ENCODE measurements at places on chromosomes 7 and 10.
A peak's percentile ranks its signal among the peaks of the same experiment; 100 is the strongest.

- no peak for DNase-seq
Observed at GRCh38 chr10:42982891-42983506, 93.9 kb upstream of the RET start.

GRCh38 chr7:69820479-69821192, 222.4 kb downstream of the AUTS2 start:
- DNase-seq, result no peak

GRCh38 chr7:131327049-131327625, 539 bp upstream of the MKLN1 start:
- peak; percentile 13 for DNase-seq

- DNase-seq, result no peak
Observed at GRCh38 chr7:35781767-35782515, 18.9 kb upstream of the SEPTIN7 start.

DNA sequence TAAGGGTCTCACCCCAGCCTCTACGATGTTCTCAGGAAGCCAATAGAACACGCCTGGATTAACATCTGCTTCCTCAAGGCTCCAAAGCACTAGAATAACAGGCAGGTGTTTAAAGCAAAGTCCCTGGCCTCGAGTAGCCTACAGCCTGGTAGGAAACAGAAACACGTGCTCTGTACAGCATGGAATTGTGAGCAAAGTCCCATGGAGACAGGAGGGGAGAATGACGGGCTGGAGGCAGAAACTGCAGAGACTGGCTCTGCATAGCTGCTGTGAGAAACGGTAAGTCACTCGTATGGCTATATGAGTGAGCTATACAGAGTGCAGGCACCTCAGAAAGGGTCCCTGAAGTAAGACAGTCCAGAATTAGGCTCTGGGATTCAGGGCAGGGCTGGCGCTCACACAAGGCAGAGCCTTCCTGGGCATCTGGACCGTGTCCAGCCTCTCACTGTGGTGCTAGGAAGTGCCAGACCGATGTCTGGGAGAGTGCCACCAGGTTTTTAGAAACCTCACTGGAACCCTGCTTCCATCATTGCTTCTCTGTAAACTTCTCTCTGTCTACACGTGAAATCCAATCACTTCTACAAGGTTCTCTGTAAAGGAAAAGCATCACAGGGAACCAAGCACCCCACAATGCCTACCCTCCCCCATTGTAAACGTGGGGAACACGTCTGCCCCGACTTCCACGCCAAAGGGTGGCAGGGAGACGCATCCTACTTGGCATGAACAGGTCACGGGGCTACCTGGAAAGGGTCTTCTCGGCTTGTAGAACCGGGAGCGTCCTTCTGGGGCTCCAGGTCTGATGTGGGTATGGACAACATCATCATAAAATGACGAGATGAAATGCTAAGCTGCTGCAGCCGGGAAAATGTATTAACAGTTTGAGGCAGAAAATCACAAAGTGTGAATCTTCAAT, 38.8 kb upstream of the SHH start:
- no peak for DNase-seq

GRCh38 chr7:122651451-122651850, 47.5 kb downstream of the RNF133 start:
- DNase-seq, result no peak

Data from T-helper 1 cell (primary cell).